HS-27A (cell line): ENCODE measurements at places on chromosomes 3 and 15.

DNA sequence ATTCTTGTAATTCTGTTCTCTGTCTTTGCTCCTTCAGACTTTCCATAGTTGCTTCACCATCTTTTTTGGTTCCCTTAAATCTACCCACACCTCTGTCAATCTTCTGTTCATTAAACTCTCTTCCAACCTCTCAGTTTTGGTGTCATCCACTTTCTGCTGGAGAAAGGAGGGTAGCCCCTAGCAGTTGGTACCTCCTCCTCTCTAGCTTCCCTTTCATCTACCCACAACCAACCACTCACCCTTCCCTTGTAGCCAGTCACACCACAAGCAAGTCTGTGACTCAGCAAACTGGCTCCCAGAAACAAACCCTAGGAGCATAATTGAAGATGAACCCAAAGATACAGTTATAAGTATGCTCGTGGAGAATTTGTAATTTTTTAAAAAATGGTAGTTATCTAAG, 318.6 kb downstream of the FHIT start:
- DNase-seq, result no peak

DNA sequence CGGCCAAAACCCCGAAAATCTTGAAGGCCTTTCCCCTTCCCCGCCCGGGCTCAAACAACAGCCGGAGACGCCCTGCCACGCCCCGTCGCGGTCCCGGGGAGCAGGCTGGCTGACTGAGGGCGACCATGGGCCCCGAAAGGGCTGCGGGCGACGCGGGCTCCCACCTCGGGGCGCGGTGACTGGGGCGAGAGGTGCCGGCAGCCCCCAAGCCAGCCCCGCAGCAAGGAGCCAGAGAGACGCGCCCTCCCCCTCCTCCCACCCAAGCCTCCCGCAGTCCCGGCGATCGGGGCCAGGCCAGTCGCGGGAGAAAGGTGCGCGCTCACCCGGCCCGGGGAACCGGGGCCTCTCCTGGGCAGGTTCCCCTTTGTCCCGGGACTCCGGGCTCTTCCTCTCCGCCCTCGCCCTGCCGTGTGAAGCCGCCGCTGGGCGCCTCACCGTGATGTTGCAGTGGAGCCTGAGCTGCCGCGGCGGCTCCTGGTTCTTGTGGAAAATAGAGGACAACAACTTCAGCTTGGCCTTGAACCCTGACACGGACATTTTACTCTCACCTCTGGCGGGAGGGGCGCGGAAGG, 30.6 kb upstream of the ZSCAN2 start:
- no peak for DNase-seq

DNA sequence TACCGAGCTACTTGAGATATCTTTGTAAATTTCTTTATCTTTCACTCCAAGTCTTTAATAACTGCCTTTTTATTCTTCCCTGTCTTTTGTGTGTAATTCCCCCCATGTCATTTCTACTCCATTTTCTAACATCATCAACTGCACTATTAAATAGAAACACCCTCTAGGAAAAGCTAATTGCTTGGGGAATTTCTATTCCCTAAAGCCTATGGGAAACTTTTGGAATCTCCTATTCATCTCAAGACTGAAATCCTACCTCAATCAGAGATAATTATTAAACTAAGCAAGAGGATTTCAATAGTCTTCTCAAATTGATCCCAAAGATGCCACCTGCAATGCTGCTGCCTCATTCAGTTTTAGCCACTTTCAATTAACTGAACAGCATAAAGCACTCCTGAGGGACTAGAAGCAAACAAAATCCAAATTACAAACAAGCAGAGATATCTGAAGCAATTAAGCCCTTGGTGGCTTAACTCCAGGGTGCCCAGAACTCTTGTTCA, 598.7 kb downstream of the IGSF11 start:
- DNase-seq, result no peak

- DNase-seq, result no peak
These were observed 366.8 kb upstream of the UMPS start for GRCh38 chr3:124363476-124363875.

- DNase-seq, result no peak
These were observed 20.2 kb downstream of the FNDC3B start for GRCh38 chr3:172059532-172059931.

DNA sequence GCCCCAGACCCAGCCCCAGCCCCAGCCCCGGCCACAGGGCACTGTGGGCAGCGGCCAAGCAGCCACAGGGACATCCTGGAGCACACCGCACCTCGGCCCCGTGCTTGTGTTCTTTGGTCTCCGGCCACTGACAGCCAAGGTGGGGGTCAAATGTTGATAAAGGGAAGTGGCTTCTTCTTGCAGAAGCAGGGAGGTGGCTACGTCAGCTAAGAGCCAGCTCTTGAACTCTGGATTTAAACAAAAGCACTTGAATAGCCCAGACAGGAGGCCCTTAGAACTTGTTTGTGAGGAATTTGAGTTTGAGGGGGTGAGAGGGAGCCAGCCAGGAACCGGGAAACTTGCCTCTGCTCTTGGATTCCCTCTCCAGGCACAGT, 135.8 kb upstream of the ABHD17C start:
- no peak for DNase-seq

- no peak for DNase-seq
These were observed 11.5 kb downstream of the TATDN2 start for GRCh38 chr3:10259798-10260197.

- DNase-seq, result no peak
These were observed 42.7 kb downstream of the CORO2B start for GRCh38 chr15:68621535-68621934.

DNA sequence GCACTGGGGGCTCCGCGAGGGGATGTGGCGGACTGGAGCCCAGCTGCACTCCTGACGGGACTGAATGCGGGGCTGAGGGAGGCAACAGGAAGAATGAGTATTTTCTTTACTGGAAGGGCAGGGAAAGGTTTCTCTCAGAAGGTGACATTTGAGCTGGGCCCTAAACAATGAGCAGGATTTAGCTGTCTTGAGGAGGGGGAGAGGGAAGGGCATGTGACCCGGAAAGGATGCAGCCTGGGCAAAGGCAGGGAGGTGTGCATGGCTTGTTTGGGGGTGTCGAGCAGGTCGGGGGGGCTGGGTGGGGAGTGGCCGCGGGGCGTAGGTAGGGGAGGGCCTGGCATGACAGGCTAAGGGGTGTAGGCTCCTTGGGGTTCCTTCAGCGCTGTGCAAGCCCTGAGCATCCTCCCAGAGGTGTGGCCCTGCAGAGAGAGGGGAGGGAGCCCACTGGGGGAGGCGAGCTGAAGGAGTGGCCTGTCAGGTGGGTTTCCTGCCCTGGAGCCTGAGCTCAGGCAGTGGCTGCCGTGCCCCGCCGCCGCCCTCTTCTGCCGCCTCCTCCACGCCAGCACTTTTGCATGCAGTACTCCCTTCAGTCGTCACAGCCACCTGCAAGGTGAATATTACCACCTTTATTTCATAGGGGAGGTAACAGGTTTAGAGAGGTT, 17.2 kb upstream of the ANKDD1A start:
- DNase-seq, result no peak

GRCh38 chr3:155326901-155327300, 33.4 kb upstream of the STRIT1 start:
- DNase-seq, result no peak

DNA sequence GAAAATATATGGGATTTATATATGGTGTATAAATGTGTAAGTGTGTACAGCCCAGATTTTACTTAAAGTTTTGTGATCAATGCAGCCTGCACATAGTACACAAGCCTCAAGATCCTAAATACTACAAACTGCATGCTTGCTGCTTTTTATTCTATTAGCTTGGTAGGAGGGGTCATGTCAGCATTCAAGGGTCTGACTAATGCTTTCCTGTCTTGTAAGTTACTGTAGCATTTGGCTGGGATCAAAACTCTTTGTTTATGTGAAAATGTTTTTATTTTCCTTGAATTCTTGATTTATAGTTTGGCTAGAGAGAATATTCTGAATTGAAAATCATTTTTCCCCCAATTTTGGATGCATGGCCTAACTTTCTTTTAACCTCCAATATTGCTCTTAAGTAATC, 370.9 kb downstream of the NSUN3 start:
- DNase-seq, result no peak

GRCh38 chr15:66941108-66941711, 124.2 kb upstream of the SMAD3 start:
- no peak for DNase-seq

- no peak for DNase-seq
These were observed 36.5 kb upstream of the ZMAT3 start for GRCh38 chr3:179108086-179108485.

- DNase-seq, result no peak
These were observed 516.3 kb upstream of the CADM2 start for GRCh38 chr3:84442533-84442932.

DNA sequence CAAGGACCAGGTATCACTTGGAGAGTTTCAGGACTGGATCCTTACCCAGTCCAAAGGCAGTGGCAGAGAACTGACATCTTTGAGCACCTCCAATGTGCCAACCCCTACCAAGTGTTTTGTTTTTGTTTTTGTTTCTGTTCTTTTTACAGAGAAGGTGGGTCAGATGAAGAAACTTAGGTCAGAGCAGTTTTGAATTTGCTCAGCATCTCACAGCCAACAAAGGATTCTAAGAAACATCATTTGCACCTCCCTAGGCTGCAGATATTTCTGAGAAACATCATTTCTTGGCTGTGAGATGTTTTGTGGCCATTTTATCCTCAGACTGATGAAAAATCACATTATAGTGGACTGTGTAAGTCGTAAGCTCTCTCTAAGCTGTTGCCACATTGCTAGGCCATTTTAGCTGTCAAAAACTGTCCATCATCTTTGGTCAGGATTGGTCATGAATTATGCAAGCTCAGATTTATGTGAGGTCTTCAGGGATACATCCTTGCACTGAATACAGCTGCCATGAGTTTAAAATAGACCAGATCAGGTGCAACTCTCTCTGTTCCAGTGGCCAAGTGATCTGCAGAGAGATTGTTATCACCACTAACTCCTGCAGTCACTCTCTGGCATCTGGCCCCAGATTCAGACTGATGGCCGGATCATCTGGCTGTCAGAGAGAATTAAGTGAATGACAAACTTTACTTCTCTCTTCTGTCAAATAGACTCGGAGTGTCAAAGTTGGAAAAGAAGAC, 341.5 kb downstream of the EPHB1 start:
- DNase-seq, result no peak
